ENCODE measurements at places on chromosomes 6 and 20.

DNA sequence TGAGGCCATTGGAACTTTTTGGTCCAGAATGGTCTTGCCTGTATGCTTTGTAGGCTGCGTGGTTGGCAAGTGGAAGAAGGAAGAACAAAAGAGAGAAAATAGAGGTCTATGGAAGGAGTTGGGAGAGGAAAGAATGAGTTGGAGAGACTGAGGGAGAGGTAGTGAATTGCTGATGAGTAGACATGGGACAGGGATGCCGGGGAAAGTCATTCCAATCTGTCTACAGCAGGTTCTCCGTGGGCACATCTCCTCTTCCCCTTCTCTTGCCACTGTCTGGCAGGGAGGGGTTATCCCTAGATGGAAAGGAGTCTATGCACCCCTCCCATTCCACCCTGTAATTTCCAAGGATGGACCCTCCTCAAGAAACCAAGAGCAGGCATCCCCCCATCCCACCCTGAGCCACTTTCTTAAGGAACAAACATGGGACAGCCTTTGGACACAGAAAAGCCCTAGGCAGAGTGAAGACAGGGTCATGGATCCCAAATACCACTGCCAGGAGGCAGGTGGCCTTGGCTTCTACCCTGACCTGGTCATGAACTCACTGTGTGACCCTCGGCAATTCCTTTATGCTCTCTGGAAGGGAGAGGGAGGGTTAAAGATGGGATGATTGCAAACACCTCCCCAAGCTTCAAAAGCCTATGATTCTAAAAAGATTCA, 196.9 kb downstream of the LRFN2 start:
- no peak for DNase-seq

GRCh38 chr6:25619217-25619616, 32.8 kb upstream of the SCGN start:
- no peak for DNase-seq

DNA sequence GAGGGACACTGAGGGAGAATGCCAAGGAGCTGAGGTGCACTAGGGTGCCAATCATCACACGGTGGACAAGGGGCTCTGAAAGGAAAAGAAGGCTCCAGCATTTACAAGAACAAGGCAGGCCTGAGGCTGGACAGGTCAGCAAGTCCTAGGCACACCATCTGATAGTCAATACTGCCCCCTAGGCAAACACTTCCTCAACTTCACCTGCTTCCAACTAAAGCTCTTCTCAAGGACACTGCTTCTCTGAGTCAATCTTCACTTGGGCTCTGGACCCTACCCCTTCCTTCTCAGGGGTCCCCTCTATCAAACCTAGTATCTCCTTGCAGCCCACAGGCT, 37.7 kb upstream of the SLC4A11 start:
- no peak for DNase-seq

DNA sequence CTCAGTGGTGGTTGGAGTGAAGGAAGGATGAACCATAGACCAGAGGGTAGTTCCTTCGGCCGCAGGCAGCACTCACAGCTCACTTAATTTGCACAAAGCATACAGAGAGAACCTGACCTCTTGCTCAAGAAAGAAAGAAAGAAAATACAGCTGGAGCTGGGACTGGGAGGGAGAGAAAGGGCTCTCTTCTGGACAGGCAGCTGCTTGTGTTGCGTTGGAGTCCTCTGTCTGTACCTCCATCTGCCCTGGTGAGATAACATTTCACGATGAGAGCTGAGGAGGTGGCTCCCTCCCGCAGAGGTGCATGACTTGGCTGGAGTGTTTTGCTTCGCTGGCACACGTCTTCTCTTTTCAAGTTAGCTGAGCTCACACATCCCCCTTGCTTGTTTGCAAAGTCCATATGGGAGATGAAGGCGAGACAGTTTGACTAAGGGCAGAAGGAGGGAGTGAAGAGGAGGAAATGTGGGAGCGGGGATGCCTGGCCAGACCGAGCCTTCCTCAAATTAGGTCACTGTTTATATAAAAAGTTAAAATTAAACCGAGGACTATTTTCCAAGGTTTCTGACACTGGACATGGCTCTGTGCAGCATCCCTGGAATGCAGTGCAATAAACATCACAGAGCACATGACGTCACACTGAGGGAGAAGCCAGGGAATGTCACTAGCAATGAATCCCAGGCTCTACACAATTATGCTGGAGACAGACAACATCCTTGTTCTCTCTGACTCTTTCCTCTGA, 359.4 kb downstream of the CD83 start:
- DNase-seq = peak; percentile 94

GRCh38 chr20:32296412-32296811, 19.0 kb downstream of the KIF3B start:
- DNase-seq = no peak

DNA sequence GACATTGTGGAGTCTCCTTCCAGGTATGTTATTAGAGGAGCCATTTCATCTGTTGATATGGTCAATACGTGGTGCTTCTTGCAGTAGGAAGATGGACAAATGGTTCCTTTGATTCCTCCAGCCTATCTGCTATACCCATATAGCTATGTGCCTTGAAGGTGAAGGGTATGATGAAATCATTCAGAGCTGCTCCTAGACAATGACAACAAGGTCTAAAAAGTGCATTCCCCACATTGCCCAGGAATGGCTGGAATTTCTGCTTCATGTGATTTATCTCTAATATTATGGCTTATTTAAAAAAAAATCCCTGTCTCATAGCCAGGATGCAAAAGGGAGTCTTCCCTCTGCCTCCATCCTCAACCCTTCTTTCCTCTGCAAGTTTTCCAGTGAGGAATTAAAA, 14.1 kb downstream of the DAAM2 start:
- DNase-seq = no peak

- no peak for DNase-seq
Observed at GRCh38 chr20:58020656-58021454, 207.6 kb downstream of the ANKRD60 start.

DNA sequence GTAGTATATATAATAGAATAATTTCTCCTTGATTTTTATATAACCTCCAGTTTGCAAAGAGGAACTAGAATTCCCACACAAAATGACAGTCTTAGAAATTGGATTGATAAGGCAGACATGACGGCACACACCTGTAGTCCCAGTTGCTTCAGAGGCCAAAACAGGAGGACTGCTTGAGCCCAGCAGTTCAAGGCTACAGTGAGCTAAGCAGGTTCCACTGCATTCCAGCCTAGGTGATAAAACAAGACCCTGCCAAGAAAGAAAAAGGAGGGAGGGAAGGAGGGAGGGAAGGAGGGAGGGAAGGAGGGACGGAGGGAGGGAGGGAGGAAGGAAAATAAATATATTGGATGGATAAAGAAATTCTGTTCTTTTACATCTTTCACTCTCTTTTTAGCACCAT, 77.6 kb upstream of the SASH1 start:
- no peak for DNase-seq

- no peak for DNase-seq
Observed at GRCh38 chr6:71589254-71589653, 297.1 kb upstream of the RIMS1 start.

- no peak for DNase-seq
Observed at GRCh38 chr6:125445054-125445453, 143.3 kb upstream of the HDDC2 start.

GRCh38 chr6:64084185-64084663, 448.6 kb downstream of the PHF3 start:
- no peak for DNase-seq

GRCh38 chr6:4008324-4009047, 70.5 kb downstream of the FAM217A start:
- DNase-seq = no peak

- DNase-seq = no peak
Observed at GRCh38 chr6:165929607-165930006, 238.0 kb downstream of the TBXT start.

GRCh38 chr6:139370283-139370998, 4.0 kb downstream of the CITED2 start:
- DNase-seq = peak; percentile 26

DNA sequence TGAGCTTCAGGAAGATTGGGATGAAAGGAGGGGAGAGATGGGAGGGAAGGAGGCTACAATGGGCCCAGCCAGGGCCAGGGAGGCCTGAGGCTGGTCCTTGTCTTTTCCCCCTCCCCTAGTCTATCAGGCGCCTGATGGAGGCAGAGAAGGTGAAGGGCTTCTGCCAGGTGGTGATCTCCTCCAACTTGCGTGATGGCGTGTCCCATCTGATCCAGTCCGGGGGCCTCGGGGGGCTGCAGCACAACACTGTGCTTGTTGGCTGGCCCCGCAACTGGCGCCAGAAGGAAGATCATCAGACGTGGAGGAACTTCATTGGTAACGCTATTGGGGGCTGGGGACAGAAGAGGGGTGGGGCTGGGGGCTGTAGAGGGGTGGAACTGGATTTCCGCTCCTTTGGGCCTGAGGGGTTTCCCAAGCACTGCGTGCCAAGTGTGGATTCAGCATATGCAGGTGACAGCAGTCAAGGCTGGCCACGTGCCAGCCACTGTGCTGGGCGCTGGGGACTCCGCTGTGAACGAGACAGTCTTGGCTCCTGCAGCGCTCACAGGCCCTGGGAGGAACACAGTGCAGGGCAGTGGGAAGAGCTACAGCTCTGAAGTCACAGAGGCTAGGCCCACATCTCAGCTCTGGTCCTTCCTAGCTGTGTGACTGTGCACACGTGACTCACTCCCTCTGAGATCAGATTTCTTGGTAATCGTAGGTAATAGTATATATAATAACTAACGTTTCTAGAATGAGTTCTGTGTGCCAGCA, 22.7 kb downstream of the SLC12A5 start:
- DNase-seq = no peak

- no peak for DNase-seq
Observed at GRCh38 chr6:153488267-153488666, 357.2 kb upstream of the RGS17 start.

GRCh38 chr6:165096868-165097267, 212.5 kb downstream of the C6orf118 start:
- DNase-seq = no peak

DNA sequence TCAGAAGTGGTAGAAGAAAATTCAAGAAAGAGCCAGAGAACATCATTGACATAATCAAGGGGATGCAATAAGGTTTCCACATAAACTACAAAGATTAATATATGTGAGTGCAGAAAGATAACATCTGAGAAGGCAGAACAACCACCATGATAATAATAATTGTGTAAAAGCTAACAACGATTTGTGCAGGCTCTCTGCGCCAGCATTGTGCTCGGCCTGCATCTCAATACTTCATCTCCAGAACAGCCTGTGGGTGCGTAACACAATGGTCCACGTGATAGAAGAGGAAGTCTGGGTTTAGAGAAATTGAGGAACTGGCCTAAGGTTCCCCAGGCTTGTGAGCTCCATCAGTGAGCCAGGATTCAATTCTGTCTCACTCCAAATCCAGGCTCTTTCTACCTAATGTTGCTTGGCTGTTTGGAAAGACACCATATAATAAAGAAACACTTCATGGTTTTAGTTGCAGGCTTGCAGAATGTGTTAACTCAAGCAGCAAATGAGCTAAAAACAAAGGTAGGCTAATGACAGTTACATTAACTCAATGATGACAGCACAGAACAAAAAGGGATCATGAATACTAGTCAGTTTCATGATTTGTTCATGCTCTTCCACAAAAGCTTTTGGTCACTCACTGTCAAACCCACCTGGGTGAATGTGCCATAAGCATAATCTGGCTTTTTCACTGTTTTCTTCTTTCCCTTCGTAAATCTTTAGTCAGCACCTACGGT, 71.2 kb downstream of the LY86 start:
- DNase-seq = no peak

DNA sequence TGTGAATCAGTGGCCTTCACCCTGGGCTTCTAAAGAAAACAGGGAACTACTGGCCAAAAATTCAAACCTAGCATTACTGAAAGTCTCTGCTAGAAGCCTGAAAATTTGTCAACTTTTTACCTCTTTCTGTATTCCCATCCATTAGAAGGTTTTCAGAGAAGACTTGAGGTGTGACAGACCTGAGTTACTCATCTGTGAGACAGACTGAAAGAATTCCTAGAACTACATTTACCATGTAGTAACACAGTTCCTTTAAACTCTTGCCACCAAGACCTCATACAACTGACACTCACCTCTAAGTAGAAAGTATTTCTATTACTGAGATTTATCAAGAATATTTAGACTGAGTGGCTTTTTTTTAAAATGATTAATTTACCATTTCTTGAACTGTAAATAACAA, 4.5 kb downstream of the DPM1 start:
- no peak for DNase-seq

- no peak for DNase-seq
Observed at GRCh38 chr6:137928286-137928685, 61.2 kb downstream of the TNFAIP3 start.

DNA sequence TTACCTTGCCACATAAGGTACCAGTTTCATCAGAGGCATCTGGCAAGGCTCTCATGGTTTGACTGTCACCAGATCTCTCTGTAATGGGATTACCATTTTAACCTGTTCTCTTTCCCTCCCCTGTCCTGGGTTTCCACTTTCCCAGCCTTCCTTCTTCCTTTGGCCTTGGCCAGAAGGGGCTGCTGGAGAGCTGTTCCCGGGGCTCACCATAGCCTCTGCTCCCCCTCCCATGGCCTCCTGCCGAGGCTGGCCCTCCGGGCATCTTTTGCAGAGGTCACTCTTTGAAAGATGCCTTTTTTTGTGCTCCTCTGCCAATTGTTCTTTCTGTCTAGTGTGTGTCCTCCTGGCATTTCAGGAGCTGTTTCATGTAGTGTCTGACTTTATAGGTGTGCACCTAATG, 100.7 kb upstream of the SCP2D1 start:
- no peak for DNase-seq

DNA sequence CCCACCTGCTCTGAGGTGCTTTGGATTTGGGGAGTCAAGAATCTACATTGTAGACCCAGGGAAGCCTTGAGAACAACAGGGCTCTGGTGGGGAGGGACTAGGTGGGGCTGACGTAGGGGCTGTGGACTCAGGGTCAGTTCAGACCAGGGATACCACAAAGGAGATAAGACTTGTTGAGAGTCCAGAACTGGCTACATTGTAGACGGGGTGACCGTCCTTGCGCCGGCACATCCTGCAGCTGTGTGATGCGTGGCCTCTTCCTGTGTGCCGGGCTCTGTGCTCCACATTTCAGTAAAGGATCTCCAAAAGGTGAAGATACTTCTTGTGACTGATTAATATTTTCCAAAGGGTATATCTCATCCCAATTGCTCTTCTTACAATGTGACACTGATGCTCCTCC, 9.8 kb upstream of the TLDC2 start:
- no peak for DNase-seq

- no peak for DNase-seq
Observed at GRCh38 chr6:3347826-3348225, 89.1 kb downstream of the PSMG4 start.

DNA sequence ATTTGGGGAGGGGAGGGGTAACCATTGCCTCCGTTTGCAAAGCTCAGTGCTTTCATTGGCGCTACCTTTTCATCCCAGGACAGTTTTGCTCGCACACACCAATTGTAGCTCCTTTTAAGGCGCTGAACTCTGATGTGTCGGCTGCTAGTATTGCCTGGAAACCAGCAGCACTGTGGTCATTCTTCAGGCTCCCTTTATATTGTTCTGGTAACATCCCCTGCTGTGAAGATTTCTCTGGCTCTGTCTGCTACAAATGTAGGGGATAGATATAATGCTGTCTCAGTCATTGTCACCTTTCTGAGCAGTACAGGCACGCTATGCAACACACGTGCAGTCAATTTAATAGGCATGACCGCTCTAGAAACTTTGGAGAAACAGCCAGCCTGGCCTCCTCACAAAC, 172.9 kb upstream of the SASH1 start:
- no peak for DNase-seq

Data from brain pericyte (primary cell).